Stimulated activated CD4-positive, alpha-beta T cell treated with anti-CD3 and anti-CD28 coated beads, Interleukin-1b, Interleukin-23, amount 100 ng/mL, for 1 hour (primary cell): ENCODE measurements at places on chromosomes 1 and 21.

DNA sequence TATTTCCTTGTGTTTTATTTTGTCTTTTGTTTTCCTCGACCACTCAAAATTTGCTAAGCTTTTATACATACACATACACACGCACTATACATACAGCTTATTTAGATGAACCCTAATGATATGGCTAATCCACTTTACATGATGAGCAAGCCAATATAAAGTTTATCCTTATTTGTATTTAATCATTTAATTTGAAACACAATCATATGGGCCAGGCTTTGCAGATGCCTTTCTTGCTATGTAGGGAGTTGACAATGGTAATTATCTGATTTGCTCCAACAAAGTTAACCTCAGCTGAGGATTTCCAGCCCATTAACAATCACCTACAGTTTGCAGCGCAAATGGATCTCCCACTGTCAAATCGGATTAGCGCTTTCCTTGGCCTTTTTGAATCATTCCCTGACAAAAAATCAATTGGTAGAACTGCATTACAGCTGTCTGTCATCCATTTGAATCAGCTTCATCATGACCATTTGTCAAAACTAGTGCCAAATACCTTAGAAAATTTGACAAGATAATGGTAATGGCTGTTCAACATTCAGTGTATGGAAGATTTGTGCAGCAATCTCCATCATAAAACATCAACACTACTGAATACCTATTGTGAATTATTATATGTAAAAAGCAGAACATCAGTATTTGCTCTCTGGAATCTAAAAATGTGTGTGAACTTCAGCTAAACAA is 352.6 kb downstream of the MRPL39 start:
- no peak for DNase-seq

GRCh38 chr1:178665579-178665978 is 59.5 kb upstream of the RALGPS2 start:
- DNase-seq = no peak

GRCh38 chr21:38413958-38414548 is 84.2 kb downstream of the ERG start:
- no peak for DNase-seq

- DNase-seq = no peak
Measured at GRCh38 chr1:85473390-85473789, 8.4 kb upstream of the DDAH1 start.

DNA sequence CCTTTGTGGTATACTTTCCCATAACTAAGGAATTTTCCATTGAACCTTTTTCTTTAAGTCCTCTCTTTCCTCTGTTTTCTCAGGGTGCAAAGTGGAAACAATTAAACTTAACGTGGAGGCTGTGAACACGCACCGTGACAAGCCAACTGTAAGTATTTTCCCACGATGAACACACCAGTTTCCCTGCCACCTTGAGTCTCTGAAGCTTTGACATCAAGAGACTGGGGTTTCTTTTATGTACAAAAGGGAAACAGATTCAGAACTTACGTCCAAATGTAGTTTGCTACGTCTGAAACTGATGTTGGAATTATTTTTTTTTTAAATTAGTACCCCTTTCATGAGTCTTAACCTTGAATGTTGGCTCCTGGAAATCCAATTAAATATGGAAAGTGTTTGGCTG is 17.2 kb upstream of the C4BPB start:
- DNase-seq = no peak

GRCh38 chr1:81238129-81238528 is 562.6 kb upstream of the ADGRL2 start:
- no peak for DNase-seq

GRCh38 chr1:15836772-15837669 is 10.5 kb upstream of the SPEN start:
- no peak for DNase-seq

DNA sequence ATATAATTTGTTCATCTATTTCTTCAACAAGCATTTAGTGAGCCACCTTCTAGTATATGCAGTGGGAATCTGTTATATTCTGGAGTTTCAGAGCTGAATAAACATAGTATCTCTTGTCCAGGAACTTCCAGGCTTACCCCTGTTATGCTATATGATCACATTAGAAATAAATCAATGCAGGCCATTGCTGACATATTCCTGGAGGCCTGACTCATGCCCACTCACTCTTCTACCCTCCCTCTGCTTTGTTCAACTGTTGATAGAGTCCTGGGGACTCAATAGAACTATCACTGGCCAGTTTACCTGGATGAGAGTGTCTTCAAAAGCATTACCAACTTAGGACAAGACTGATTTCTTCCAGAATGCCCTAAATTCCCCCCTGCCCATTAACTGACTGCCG is 29.3 kb upstream of the SRSF10 start:
- no peak for DNase-seq

DNA sequence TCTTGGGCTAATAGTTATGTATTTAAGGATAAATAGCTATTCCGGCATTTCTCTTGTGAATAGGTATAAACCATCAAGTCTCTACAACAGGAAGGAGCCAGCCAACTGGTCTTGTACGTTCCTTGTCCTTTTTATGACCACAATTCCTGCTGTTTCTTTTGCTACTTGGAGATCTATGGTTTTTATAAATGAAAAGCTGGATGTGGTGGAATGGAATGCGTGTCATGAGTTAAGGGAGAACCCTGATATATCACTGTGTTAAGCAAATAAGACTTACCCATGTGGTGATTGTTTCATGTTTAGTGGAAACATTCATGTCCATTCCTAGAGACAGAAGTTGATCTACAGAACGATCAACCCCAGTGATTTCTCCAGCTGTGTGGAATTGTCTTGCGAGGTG is 282.1 kb downstream of the RPS6KC1 start:
- DNase-seq = no peak

GRCh38 chr1:216535059-216535458 is 111.8 kb upstream of the USH2A start:
- no peak for DNase-seq

DNA sequence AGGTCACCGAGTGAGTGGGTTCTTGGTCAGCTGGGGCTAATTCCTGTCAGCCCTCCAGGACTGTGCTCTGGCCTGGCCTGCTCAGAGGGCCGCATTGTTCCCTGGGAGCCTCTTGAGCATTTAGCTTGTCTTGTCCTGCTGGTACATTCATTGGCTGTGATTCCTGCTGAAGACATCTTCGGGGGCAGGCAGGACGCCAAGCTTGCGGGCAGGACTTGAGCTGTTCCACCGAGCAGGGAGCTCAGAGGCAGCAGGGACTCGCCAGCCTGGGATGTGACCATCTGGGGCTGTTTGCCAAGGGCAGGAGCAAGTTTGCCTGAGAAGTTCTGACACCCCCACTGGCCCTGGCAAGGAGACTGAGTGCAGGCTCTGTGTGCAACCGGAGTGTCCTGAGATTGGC is 7.0 kb upstream of the SLC26A9 start:
- no peak for DNase-seq

DNA sequence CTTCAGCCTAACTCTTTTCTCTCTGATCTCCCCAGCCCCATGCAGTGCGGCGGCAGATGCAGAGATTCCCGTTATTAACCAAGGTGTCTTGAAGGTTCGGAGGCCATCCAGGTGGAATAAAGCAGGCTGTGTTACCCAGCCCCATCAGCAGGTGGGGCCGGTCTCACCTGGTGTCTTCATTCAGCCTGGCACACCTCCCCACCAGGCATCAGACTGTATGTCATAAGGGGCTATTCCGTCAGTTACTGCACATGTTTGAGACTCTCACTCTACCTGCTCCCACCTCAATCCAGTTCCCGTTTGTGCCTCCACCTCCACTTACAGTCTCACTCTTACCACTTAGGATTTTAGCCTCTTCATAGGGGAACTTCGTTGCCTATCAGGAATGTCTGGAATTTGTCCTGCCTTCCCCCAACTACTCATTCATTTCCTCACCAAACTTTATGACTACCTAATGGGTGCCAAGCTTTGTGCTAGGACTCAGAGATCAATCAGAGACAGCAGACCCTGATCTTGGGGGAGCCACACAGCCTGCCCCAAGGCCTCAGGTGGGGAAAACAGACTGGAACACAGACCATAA is 170.2 kb downstream of the PLPP3 start:
- DNase-seq = no peak

- no peak for DNase-seq
Measured at GRCh38 chr1:60463786-60464185, 390.2 kb upstream of the C1orf87 start.

DNA sequence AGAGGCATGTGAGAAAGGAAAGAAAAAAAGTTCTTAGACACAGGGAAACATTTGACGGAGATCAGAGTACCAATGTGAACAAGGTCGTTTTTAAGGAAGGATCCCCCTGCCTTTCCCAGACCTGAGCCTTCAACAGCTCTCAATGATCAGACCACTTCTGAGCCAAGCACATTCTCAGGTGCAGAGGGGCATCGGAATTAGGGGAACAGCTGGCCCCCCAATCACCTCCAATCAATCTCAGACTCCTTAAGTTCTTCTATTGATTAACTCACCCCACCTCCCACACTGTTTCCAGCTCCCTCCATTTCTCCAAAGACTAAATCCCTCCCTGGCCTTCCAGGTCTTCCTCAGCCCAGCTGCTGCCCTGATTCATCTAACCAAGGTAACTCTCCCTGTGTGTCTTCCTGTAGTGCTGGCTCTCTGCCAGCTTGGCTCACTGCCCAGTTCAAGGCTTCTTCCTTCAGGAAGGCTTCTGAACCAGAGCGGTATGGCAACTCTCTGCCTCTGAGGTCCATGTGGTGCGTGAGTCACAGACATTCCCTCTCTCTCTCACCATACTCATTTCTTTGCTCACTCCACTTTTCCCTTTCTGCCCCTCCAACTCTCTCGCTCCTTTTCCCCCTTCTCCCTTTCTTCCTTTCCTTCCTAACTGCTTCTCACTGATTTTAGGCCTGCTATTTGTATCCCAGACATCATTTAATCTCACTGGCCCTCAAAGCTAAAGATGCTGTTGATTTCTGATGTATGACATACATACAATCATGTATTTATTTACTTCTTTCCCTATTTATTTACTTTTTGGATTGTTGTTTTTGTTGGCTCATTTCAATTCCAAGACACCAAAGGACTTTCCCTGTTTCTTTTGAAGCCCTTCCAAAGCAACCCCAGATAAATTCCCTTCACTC is 18.1 kb downstream of the CFAP45 start:
- DNase-seq = no peak

DNA sequence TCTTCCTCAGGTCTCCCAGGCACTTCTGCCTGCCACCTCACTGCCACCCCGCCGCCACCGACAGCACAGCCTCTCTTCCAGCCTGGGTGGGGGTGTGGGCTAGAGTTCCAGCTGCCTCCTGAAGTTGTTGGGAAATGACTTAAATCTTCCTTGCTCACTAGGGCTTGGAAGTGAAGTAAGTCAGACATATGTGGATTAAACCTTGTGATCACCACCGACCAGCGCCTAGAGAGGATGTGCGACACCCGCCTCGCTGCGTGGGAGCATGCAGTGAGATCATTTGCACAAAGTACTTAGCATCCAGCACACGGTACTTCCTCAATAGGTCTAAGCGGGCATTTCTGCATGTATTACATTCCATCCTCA is 71.4 kb upstream of the FAM20B start:
- DNase-seq = no peak

GRCh38 chr1:59309795-59310548 is 13.1 kb downstream of the FGGY start:
- no peak for DNase-seq

- DNase-seq = no peak
Measured at GRCh38 chr1:184806296-184806721, 51.7 kb upstream of the EDEM3 start.

- no peak for DNase-seq
Measured at GRCh38 chr21:24941316-24942185, 665.7 kb downstream of the MRPL39 start.

DNA sequence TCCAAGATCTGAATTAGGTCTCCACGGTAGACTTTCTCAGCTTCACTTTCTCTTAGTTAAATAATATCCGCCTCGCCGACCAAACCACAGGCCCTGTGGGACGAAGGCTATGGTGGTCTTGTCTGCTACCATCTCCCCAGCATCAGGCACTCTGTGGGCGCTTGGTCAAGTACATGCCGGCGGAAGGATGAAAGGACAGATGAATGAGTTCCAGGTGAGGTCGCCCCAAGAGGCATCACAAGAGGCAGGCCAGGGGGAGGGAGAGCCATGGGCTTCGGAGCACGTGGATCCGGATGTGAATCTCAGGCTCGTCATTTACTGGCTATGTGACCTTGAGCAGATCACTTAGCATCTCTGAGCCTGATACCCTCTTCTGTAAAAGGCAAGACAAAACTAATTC is 33.5 kb downstream of the ECE1 start:
- DNase-seq = no peak

GRCh38 chr1:11767922-11768704 is 6.1 kb downstream of the C1orf167 start:
- no peak for DNase-seq

GRCh38 chr1:206779638-206780037 is 7.3 kb upstream of the IL10 start:
- DNase-seq = no peak

- no peak for DNase-seq
Measured at GRCh38 chr1:203268901-203269653, 36.2 kb upstream of the BTG2 start.

DNA sequence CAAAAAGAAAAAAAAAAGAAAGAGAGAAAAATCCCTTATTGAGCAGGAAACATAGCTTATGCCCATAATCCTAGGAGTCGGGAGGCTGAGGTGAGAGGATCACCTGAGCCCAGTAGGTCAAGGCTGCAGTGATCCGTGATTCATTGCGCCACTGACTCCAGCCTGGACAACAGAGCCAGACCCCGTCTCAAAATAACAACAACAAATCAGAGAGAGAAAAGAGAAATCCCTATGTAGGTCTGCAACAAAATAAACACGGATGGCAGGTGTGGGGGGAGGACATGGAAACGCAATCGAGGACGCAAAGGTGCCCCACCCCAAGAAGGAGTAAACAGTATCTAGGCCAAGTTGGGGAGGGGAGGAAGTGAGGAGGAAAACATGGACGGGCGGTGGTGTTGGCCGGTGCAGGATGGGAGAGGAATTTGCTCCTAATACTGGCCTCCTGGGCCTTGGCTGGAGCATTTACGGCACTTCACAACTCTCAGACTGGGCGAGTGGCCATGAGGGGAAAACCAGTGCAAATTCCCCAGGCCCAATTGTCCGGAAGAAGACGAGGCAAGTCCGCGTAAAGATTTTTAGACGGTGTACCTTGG is 609 bp upstream of the CHTOP start:
- no peak for DNase-seq

- no peak for DNase-seq
Measured at GRCh38 chr1:147142886-147143285, 29.4 kb downstream of the PRKAB2 start.

- no peak for DNase-seq
Measured at GRCh38 chr1:181262069-181262468, 173.6 kb downstream of the IER5 start.

GRCh38 chr1:156221986-156222692 is 9.3 kb downstream of the PMF1 start:
- DNase-seq = no peak

- DNase-seq = no peak
Measured at GRCh38 chr21:45519182-45519581, 23.1 kb downstream of the SLC19A1 start.

DNA sequence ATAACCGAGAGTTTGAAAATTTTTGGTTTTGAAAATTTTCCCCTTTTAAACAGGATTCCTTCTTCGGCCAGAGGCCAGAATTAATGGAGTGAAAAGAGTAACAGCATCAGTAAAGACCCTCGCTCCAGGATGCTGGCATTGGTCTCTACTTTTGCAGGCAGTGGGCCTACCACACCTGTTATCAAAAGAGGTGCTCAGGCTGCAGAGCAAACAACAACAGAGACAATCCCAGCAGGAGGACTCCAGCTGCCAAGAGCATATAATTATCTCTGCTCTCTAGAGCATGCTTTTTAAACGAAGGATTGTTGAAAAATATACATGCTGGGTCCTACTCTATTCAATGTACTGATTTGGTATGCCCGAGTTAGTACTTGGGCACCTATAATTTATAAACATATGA is 1048.5 kb downstream of the PLA2G4A start:
- no peak for DNase-seq
